NCI-H187 treated with DMSO at 0.1 percent for 48 hours (cell line): ENCODE measurements at places on chromosomes 7 and 10.

DNA sequence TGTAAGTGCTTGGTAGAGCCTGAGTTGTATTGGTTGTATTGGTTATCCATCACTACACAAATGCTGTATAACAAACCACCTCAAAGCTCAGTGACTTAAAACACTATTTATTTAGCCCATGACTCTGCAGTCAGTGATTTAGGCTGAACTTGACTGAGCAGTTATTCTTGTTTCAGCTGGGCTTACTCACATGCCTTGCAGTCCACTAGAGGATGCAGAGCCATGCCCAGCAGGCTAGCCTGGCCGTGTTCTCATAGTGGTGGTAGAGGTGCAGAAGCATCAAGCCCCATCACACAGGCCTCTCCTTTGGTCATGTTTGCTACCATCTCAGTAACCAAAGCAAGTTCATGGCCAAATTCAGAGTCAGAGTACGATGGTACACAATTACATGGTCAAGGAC, 43.9 kb downstream of the LUC7L2 start:
- no peak for DNase-seq

DNA sequence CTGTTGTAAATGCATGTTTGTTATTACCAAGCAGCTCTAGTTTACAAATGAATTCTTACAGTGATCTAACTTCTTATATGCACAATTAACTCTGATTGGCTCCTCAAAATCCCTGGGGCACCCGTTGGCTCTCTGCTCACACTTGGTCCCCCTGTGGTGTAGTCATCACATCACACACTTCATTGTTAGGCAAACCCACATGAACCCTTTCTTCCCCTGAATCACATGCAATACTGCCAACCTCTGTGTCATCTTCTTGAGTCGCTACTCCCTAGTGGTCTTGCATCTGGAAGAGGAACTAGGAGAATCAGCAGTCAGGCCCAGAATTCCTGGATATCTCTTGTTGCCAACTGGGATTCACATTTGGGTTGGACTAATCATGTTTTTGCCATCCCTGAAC, 73.1 kb downstream of the CD36 start:
- no peak for DNase-seq

DNA sequence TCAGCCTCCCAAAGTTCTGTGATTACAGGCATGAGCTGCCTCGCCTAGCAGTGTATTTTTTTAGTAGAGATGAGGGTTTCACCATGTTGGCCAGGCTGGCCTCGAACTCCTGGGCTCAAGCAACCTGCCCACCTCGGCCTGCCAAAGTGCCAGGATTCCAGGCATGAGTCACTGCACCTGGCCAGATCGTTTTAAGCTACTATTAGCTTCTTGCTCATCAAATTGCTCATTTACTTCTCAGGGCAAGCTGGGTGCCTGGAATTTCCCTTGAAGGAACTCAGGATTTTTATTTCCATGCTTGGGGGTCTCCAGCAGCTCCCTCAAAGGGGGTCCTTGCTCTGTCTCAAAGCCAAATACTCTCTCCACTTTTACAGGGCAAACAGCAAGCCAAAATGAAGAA, 798.0 kb upstream of the AUTS2 start:
- DNase-seq = no peak

DNA sequence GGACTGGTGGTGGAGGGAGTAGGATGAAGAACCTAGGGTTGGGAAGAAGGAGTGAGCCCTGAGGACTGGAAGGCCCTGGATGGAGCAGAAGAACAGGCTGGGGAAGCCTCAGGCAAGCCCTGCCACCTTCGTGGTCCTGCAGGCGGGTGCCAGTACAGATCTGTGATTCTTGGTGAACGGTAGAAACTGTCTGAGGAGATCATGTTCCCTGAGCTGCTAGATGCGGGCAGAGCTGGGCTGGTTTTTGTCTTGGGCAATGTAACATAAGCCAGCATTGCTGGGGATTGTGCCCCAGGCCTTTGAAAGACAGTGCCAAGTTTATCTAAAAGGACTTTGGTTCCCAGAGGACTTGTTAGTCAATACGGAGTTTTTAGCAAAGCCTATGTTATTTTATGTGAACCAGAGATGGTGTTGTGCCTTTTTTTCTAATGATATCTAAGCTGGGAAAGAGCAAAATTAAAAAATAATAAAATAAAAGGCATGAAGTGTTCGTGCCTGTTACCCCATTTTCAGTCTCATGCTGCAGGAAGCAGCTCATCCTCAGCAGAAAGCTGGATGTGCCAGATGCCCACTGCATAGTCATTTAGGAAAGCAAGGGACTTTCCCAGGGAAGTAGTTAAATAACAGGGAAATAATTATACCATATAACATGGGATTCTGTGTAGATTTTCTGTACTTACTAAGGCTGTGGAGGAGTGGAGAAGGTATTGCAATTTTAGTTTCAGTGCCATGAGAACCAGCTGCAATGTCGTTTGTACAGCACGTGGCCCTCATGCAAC, 24.4 kb upstream of the FIGNL1 start:
- DNase-seq = no peak

DNA sequence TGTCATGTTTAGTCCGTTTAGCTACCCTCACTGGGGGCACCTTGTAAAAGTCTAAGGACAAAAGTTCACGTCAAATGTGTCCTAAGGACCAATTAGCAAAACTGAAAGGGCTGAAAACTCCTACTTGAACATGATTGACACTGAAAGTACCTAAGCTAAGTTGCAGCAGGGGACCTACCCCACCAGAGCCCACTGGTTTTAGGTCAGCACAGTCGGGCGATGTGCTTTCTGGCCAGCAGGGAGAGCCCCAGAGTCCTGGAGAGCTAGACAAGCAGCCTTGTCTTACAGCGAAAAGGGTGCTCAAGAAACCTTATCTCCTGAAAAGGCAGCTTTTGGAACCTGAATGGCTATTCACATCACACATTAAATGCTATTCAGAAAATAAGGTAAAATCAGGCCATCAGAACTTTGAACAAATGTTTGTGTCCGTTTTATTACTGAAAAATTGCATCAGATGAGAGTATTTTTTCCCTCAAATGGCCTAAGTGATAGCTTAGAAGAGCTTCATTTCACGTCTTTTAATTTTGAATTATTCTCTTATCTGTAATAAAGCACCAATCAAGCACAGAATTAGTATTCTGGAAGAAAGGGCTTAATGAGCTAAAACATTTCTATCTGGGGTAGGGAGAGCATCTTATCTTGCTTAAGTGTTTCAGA, 52.2 kb upstream of the MKI67 start:
- no peak for DNase-seq

DNA sequence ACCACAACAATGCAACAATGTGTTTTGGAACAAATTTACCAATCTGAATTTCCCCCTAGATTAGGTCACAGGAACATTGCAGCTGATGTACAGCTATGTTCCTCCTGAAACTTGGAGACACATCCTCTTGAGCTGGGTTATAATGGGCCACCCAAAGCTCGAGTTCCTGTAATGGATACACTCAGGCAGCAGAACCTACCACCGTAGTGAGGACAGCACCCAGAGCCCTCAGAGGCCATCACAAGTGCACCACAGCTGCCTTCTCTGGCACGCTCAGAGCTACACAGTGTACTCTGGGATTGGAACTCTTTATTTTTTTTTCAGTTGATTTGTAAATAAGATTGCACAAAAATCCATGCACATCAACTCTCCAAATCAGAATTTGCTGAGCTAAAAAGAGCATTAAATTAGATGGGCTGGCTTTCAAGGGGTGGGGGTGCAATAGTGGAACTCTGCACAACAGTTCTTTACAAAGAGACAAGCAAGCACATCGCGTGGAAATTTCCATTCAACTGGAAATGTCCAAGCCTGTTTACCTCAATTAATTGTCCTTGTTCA, 56.7 kb downstream of the EGFR start:
- no peak for DNase-seq

- no peak for DNase-seq
Observed at GRCh38 chr7:6074612-6075380, 43.6 kb downstream of the ANKRD61 start.

DNA sequence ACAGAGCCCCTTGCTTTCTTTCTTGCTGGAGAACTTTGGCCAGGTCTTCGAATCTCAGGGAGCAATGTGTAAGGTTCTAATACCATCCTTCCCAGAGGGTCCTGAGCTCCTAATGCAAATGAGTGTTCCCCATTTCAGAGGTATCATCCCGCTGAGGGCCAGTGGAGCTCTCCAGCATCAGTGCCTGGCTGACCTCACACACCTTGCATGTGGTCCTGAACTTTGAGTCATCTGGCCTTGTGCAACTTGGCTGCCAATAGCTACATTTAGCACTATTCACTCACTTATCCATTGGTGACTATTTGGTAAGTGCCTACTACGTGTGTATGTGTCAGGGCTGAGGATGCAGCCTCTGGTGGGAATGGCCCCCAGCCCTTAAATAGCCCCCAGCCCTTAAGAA, 48.4 kb upstream of the HABP2 start:
- no peak for DNase-seq

- DNase-seq = no peak
Observed at GRCh38 chr7:7562736-7563135, 3.9 kb upstream of the MIOS start.

- no peak for DNase-seq
Observed at GRCh38 chr10:530717-531116, 158.8 kb downstream of the DIP2C start.

- DNase-seq = peak; percentile 58
Observed at GRCh38 chr7:103821092-103821491, 168.4 kb downstream of the RELN start.

GRCh38 chr7:99292127-99292526, 19.5 kb downstream of the MYH16 start:
- no peak for DNase-seq

DNA sequence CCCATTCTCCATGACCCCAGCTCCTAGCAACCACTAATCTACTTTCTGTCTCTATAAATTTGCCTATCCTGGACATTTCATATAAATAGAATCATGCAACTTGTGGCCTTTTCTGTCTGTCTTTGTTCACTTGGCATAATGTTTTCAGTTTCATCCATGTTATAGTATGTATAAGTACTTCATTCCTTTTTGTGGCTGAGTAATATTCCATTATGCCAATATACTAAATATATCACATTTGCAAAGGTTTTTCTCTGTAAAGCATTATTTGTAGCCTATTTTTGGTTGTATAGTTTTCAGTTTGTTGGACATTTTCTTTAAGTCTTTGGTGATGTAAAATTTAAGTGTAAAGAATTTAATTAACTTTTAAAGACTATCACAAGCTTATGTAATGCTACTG, 2.2 kb downstream of the PTPRZ1 start:
- no peak for DNase-seq

DNA sequence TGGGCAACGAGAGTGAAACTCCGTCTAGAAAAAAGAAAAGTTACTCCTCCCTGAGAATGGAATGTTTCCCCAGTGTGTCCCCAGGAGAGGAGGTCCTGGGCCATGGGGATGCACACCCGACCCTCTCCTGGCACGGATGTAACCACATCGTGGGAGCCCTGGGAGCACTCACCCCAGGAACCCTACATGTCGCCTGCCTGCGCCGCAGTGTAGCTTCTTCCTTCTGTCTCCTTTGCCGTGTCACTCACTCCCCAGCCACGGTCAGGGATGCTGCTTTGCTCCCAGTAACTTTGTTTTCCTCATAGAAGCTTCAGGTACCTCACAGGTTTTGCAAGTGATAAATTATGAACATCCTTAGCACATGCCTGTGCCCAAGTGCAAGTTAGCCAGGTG, 82.0 kb downstream of the EZH2 start:
- DNase-seq = no peak

DNA sequence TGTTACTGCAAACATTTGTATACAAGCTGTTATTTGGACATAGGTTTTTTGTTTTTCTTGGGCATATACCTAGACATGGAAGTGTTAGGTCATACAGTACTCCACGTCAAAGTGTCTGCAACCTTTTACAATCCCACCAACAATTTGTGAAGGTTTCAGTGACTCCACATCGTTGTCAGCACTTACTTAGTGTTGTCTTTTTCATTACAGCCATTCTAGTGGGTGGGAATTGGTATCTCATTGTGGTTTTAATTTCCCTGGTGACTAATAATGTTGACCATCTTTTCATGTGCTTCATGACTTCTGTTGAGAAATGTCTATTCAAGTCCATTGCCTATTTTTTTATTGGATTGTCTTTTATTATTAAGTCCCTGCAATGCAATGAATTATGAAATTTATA, 95.0 kb downstream of the UBE3C start:
- DNase-seq = no peak

DNA sequence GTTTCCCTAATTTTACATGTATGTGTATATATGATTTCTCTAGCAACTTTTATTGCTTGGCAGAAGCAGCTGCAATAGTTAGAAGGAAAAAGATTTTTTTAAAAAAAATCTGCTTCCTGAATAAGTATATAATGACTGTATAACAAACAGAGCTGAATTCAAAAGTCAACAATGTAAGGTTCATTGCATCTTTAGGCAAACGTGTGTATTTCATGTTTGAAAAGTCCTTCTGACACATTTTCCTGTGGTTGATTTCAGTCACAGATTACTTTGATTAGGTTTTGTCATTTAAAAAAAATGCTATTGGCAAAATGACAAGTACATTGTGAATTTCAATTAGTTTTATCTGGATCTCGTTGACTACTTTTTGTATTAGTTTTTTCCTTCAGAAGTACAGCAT, 231.0 kb downstream of the CSTF2T start:
- DNase-seq = no peak

- DNase-seq = no peak
Observed at GRCh38 chr10:60433684-60434083, 44.0 kb upstream of the ANK3 start.

GRCh38 chr7:11207565-11207964, 233.9 kb downstream of the PHF14 start:
- DNase-seq = no peak

DNA sequence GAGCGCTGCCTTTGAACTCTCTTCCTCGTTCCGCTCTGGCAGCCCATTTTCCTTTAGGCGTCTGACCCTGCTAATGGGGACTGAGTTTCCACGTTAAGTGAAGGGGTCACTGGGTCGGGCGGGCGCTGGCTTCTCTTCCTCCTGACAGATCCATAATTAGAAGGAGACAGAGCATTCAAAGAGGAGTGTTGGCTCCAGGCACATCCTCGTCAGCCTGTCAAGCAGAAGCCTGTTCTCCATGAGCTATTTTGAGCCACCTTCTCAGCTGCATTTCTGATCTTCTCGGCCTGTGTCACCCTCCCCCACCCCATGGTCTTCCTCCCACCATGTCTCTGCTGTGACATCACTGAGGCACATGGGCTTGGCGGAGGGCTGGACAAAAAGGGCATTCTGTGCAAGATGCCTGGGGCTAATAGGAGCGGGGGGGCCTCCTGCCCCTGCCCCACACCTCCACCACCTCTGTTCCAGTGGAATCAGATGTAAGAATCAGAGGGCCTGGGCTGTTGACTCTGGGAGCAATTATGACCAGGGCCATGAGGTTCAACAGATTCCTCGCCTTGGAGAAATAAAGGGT, 248.1 kb downstream of the PLXNA4 start:
- no peak for DNase-seq
